ENCODE measurements at places on chromosomes 11 and 22.

DNA sequence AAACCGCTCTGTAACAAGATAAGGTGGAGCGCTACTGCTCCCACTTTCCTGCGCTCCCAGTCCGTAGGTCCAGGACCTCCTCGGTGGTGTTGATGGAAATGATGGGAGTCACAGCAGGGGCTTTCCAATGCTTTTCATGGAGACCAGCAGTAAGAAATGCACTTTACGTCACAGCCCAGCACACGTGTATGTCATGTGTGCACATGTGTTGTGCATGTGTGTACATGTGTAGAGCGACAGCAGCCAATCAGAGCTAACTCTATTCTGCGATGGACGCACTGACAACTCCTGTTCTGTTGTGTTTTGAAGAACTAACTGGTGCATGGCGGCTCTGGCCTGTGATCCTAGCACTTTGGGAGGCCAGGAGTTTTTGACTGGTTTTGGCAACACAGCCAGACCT, 1.2 kb downstream of the CHID1 start:
- H3K27ac ChIP-seq = no peak overlapping the region
- H3K36me3 ChIP-seq = peaks cover 3% of the 10 kb centered on the region
- no peaks in the 10 kb centered on the region for H3K27me3 ChIP-seq
- peaks cover 23% of the 10 kb centered on the region for H3K4me1 ChIP-seq
- H3K4me3 ChIP-seq = no peak overlapping the region

GRCh38 chr22:19864538-19865106, 9.9 kb upstream of the GNB1L start:
- H3K27ac ChIP-seq = no peak overlapping the region
- H3K4me1 ChIP-seq = no peaks in the 10 kb centered on the region
- DNase-seq = no peak
- H3K36me3 ChIP-seq = no peaks in the 10 kb centered on the region

GRCh38 chr22:30968015-30968923, at the start of gene MORC2:
Gene MORC2, minus strand, starts transcription at chr22:30968774. Its CDS starts 885 bp downstream, at chr22:30967889.
- peaks cover 53% of the 10 kb centered on the region for H3K4me1 ChIP-seq
- peak within 1 kb of the TSS; percentile 95 for H3K4me3 ChIP-seq
- H3K27me3 ChIP-seq = no peaks in the 10 kb centered on the region
- no peak for DNase-seq
- H3K36me3 ChIP-seq = peaks cover 28% of the 10 kb centered on the region
- peak within 1 kb of the TSS; percentile 94 for H3K27ac ChIP-seq

GRCh38 chr11:35012467-35013191, 96.2 kb downstream of the PDHX start:
- no peaks in the 10 kb centered on the region for H3K27me3 ChIP-seq
- DNase-seq = no peak
- H3K4me1 ChIP-seq = no peaks in the 10 kb centered on the region

GRCh38 chr11:71998649-71999310, at the start of gene IL18BP:
Gene IL18BP, plus strand, starts transcription at chr11:71998909. Its CDS starts 1,076 bp downstream, at chr11:71999985.
- no peaks in the 10 kb centered on the region for H3K27me3 ChIP-seq
- H3K4me3 ChIP-seq = peak within 1 kb of the TSS; percentile 54
- peak within 1 kb of the TSS; percentile 51 for H3K27ac ChIP-seq

- DNase-seq = no peak
- H3K4me3 ChIP-seq = no peak overlapping the region
- H3K27me3 ChIP-seq = no peaks in the 10 kb centered on the region
- H3K4me1 ChIP-seq = peaks cover 10% of the 10 kb centered on the region
- no peaks in the 10 kb centered on the region for H3K36me3 ChIP-seq
Measured at GRCh38 chr11:10087186-10087922, 206.7 kb downstream of the SBF2 start.

DNA sequence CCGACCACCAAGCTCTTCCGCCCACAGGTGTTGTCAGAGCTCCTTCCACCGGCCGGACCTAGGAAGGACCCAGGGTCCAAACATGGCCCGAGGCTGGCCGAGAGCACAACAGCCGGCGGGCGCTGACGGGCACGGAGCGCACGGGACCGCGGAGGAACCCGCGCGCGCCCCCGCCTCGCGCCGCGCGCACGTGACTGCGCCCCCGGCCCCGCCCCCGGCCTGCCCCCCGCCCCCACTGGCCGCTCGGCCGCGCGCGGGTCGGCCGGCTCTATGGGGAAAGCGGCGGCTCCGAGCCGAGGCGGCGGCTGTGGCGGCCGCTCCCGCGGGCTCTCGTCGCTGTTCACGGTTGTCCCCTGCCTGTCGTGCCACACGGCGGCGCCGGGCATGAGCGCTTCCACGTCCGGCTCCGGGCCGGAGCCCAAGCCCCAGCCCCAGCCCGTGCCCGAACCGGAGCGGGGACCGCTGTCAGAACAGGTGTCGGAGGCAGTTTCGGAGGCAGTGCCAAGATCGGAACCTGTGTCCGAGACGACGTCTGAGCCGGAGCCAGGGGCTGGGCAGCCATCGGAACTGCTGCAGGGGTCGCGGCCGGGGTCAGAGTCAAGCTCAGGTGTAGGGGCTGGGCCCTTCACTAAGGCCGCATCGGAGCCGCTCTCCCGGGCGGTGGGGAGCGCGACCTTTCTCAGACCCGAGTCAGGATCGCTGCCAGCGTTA, at the start of gene OSBP2:
Gene OSBP2, plus strand, starts transcription at position 235 of the 711 bp plus-strand sequence. Its CDS starts 36 bp downstream, at position 271.
- H3K4me3 ChIP-seq = peak within 1 kb of the TSS; percentile 75
- no peak within 1 kb of the TSS for H3K27ac ChIP-seq
- no peaks in the 10 kb centered on the region for H3K27me3 ChIP-seq
- no peaks in the 10 kb centered on the region for H3K36me3 ChIP-seq
- no peak for DNase-seq

GRCh38 chr22:46145361-46145851, 4.9 kb upstream of the PPARA start:
- DNase-seq = no peak
- H3K27ac ChIP-seq = no peak overlapping the region
- no peaks in the 10 kb centered on the region for H3K27me3 ChIP-seq
- H3K36me3 ChIP-seq = no peaks in the 10 kb centered on the region
- no peaks in the 10 kb centered on the region for H3K4me1 ChIP-seq

GRCh38 chr11:124518989-124519451, 24.4 kb downstream of the OR8B12 start:
- no peaks in the 10 kb centered on the region for H3K27me3 ChIP-seq
- DNase-seq = no peak
- no peak overlapping the region for H3K4me3 ChIP-seq
- no peaks in the 10 kb centered on the region for H3K36me3 ChIP-seq

- H3K36me3 ChIP-seq = no peaks in the 10 kb centered on the region
- H3K27me3 ChIP-seq = no peaks in the 10 kb centered on the region
- DNase-seq = no peak
Measured at GRCh38 chr11:117686711-117687110, 110.3 kb downstream of the DSCAML1 start.

DNA sequence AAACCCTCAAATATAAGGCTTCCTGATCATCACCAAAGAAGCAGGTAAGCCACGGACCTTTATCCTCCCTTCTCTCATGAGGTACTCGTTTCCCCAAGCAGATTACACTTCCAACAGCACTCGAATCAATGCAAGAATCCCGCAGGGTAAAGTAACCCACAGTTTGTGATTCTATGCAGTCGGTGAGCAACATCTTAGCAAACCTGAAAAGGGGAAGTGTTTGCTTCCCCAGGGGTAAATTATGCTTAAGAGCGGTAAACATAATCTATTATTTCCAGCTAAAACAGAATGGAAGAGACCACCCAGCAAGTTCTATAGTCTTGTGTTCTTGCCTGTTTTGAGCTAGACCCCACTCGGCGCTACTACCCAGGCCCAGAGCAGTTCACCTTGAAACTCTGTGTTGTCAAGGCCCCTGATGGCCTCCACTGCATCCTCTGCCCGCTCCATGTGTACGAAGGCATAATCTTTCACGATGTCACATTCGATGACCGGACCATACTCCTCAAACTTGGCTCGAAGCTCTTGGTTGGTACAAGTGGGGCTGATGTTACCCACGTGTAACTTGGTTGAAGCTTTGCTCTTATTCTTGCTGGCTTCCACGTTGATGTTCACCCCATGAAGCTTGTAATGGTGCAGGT, 1.3 kb downstream of the RBM4B start:
- H3K4me1 ChIP-seq = peaks cover 34% of the 10 kb centered on the region
- no peak for DNase-seq
- no peaks in the 10 kb centered on the region for H3K27me3 ChIP-seq
- peak overlapping the region; percentile 88 for H3K4me3 ChIP-seq
- no peak overlapping the region for H3K27ac ChIP-seq

DNA sequence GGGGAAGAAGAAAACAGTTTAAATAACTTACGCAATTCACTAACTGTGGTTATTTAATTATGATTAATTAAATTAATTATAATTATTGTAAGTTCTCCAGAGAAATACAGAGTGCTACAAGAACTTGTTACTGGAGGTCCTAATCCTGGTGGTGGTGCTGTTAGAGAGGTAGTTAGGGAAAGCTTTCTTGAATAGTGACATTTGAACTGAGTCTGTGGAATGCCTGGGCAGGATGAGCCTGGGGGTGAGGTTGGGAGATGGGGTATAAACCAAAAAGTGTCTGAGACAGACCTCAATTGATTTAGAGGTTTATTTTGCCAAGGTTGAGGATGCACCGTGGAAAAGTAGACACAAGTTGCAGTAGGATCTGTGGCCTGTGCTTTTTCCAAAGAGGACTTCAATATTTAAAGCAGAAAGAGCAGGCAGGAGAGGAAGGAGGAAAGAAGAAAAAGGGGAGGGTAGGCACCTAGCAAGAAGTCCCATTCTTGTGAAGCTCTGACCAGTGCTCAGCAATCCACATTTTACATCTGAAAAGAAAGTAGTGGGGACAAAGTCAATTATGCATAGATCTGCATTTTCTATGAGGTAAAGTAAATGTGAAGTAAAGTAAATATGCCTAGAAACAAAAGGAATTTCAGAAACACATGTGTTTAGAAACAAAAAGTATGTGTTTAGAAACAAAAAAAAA, 4.4 kb upstream of the ZNF202 start:
- no peak overlapping the region for H3K4me3 ChIP-seq
- no peak for DNase-seq
- no peak overlapping the region for H3K27ac ChIP-seq
- H3K4me1 ChIP-seq = no peaks in the 10 kb centered on the region

- no peaks in the 10 kb centered on the region for H3K27me3 ChIP-seq
- peaks cover 87% of the 10 kb centered on the region for H3K4me1 ChIP-seq
- peaks cover 25% of the 10 kb centered on the region for H3K36me3 ChIP-seq
- DNase-seq = no peak
- H3K27ac ChIP-seq = peak overlapping the region; percentile 96
- H3K4me3 ChIP-seq = peak overlapping the region; percentile 60
Measured at GRCh38 chr11:114180301-114181055, 115.7 kb upstream of the NNMT start.

GRCh38 chr11:118054712-118055640, 21.9 kb upstream of the TMPRSS4 start:
- H3K27ac ChIP-seq = no peak overlapping the region
- no peak overlapping the region for H3K4me3 ChIP-seq

DNA sequence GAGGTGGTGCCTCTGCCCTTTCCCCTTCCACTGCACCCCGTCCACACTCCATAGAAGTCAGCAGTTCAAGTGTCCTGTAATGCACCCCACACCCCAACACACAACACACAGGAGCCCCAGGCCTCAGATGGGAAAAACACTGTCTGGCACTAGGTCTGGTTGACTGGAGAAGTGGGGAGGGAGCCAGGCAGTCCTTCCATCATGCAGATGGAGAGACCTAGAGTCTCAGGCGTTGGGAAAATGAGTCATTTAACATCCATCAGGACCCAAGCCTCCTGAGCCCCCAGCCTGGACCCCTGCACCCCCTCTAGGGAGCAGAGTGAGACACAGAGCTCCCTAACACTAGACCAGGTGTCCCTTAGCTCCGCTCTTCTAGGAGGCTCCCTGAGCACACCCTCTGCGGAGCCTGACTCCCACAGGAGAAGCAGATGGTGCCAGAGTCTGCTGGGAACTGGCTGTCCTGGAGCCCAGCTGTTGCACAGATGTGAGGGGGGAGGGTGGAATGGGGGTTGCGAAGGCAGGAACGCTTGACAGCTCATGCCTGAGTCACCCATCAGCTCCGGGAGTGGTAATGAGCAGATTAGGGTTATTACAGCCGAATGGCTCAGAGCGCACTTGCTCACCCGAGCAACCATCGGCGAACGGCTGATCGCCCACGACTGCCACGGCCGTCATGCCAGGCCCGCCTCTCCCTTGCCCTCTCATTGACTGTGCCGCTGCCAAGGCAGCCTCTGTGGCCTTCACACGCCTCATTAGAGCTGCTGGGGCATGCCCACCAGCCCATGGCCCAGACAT, 22.1 kb upstream of the SYT7 start:
- peaks cover 3% of the 10 kb centered on the region for H3K4me1 ChIP-seq
- H3K27me3 ChIP-seq = no peaks in the 10 kb centered on the region
- no peaks in the 10 kb centered on the region for H3K36me3 ChIP-seq
- peak; percentile 39 for DNase-seq

GRCh38 chr11:11215944-11216343, 137.1 kb downstream of the CSNK2A3 start:
- H3K4me1 ChIP-seq = peaks cover 5% of the 10 kb centered on the region
- no peak overlapping the region for H3K4me3 ChIP-seq
- H3K27ac ChIP-seq = no peak overlapping the region
- no peaks in the 10 kb centered on the region for H3K36me3 ChIP-seq

GRCh38 chr11:27018902-27019529, 21.6 kb upstream of the BBOX1 start:
- no peaks in the 10 kb centered on the region for H3K36me3 ChIP-seq
- no peak overlapping the region for H3K4me3 ChIP-seq
- peak overlapping the region; percentile 61 for H3K27ac ChIP-seq
- H3K27me3 ChIP-seq = no peaks in the 10 kb centered on the region
- H3K4me1 ChIP-seq = peaks cover 8% of the 10 kb centered on the region

DNA sequence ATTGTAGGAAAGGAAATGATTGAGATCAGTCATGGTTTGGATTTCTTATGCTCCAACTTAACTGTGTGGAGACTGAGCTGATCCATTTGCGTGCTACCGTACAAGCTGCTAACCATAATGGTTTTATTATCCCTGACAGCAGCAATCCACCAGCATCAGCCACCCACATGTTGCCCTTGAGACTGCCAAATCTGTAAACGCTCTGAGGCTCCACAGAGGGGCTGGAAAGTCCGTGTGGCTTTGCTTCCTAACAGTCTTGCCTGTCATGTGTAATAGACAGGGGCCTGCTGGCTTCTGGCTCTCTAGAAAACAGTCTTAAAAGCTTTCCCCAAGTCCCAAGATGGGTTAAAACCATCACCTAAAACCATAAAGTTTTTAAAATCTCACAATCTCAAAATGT, 30.1 kb downstream of the ATG16L2 start:
- no peak for DNase-seq
- H3K4me1 ChIP-seq = peaks cover 12% of the 10 kb centered on the region
- H3K4me3 ChIP-seq = no peak overlapping the region

GRCh38 chr11:78365381-78365792, 52.2 kb downstream of the GAB2 start:
- H3K4me1 ChIP-seq = peaks cover 22% of the 10 kb centered on the region
- no peak overlapping the region for H3K27ac ChIP-seq
- no peak for DNase-seq

DNA sequence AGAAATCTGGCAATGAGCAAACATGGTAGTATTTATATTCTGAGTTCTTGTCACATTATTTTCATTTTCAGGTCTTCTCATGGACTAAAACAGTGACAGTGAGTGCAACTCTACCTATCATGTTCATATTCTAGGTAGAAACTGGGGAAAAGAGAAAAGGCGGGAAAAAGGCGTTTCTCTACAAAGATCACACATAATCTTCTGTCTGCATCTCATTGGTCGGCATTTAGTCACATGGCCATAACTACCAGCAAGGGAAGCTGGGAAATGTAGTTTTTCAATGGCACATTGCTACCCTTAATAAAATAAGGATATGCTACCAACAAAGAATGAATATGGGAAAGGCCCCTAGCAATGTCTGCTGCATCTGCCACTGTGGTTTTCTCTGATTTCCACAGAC, 57.6 kb upstream of the B3GAT1 start:
- no peak overlapping the region for H3K27ac ChIP-seq
- H3K4me1 ChIP-seq = no peaks in the 10 kb centered on the region
- no peak overlapping the region for H3K4me3 ChIP-seq

Measured in thoracic aorta (tissue), 2 donors.